Liver (tissue), 10 donors: ENCODE measurements at places on chromosomes 6 and 20.

DNA sequence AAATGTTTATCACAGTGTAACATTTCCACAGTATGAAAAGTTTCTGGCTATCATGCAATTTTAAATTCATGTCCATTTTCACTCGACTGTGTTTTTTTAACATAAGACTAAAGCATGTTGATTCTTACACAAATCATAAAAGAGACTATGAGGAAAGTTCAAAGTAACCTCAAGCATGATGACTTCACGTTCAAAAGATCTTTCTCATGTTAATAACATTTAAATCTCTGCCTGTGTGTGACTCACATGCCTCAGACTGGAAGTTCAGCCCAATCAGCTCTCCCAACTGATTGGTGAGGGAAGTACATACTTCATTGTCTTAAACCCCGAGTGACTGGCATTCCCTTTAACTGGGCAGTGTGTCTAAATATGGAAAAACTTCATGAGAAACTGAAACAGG is 37.4 kb downstream of the ATXN1 start:
- H3K4me1 ChIP-seq = peaks cover 22% of the 10 kb centered on the region
- no peaks in the 10 kb centered on the region for H3K27me3 ChIP-seq
- H3K27ac ChIP-seq = no peak overlapping the region
- no peaks in the 10 kb centered on the region for H3K36me3 ChIP-seq
- no peak for DNase-seq
- H3K4me3 ChIP-seq = no peak overlapping the region

DNA sequence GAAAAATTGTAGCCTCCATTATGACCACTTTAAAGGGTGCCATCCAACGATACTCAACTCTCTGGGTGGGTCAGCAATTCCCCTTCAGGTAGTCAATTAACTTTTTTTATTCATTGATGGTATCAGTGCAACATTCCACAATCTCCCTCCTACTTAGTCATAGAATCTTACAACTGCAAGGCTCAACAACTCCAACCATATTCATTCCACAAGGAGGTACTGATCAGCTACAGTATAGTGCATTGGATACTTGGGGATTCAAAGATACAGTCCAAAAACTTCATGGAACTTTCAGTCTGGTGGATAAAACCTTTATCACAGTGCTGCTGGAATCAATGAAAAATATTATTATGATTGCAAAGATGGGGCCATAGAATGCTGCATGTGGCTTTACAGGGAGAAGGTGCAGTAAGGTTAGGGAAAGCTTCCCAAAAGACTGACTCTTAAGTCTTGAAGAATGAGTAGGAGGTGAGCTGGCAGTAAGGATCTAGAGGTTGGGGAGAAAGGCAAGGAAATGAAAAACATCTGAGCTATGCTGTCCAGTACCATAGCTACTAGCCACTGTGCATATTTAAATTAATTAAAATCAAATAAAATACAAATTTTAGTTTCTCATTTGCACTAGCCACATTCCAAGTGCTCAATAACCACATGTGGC is 314.7 kb upstream of the PRDM1 start:
- H3K4me1 ChIP-seq = no peaks in the 10 kb centered on the region

- no peaks in the 10 kb centered on the region for H3K27me3 ChIP-seq
- DNase-seq = no peak
- no peaks in the 10 kb centered on the region for H3K36me3 ChIP-seq
- no peaks in the 10 kb centered on the region for H3K4me1 ChIP-seq
- H3K4me3 ChIP-seq = no peak overlapping the region
Observed at GRCh38 chr6:38345586-38345985, 294.1 kb downstream of the BTBD9 start.

GRCh38 chr6:3019065-3019464 is 19.4 kb downstream of the NQO2 start:
- no peak for DNase-seq
- no peaks in the 10 kb centered on the region for H3K27me3 ChIP-seq
- no peak overlapping the region for H3K4me3 ChIP-seq
- H3K27ac ChIP-seq = no peak overlapping the region
- H3K36me3 ChIP-seq = peaks cover 29% of the 10 kb centered on the region

- H3K4me3 ChIP-seq = no peak overlapping the region
- H3K27ac ChIP-seq = no peak overlapping the region
- no peaks in the 10 kb centered on the region for H3K4me1 ChIP-seq
- no peaks in the 10 kb centered on the region for H3K36me3 ChIP-seq
- no peaks in the 10 kb centered on the region for H3K27me3 ChIP-seq
- no peak for DNase-seq
Observed at GRCh38 chr6:161498359-161498758, 224.5 kb upstream of the AGPAT4 start.

DNA sequence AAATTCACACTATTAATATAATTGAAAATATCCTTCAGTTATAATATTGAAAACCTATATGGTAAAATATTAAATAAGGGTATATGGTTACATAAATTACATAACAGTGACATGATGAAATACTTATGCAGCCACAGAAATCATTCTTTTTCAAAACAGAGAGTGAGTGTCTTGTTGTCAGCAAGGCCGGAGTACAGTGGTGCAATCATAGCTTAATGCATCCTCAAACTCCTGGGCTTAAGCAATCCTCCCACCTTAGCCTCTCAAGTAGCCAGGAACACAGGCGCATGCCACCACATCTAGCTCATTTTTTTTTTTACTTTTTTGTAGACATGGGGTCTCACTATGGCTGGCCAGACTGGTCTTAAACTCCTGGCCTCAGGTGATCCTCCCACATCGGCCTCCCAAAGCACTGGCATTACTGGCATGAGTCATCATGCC is 40.4 kb downstream of the FAM8A1 start:
- no peak for DNase-seq
- no peak overlapping the region for H3K27ac ChIP-seq
- peaks cover 7% of the 10 kb centered on the region for H3K36me3 ChIP-seq
- no peaks in the 10 kb centered on the region for H3K27me3 ChIP-seq
- no peaks in the 10 kb centered on the region for H3K4me1 ChIP-seq
- no peak overlapping the region for H3K4me3 ChIP-seq

DNA sequence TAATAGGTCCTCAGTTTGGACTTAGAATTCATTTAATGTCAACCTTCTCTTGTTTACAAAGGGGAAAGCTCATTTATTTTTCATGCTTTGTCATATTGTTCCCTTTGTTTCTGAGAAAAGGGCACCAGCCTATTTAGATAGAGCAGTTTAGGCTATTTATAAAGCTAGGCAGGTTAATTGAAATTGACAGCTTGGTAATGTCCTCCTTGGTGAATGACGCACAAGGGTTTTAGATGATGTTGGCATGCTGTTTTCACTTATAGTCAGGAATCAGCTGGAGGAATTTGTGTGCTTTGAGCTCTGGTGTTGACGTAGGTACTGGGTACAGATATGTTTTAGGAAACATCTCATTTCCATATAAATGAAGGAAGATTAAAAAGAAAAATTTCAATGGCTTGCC is 45.2 kb downstream of the BCKDHB start:
- DNase-seq = no peak
- H3K4me3 ChIP-seq = no peak overlapping the region
- H3K27me3 ChIP-seq = no peaks in the 10 kb centered on the region
- H3K27ac ChIP-seq = no peak overlapping the region

DNA sequence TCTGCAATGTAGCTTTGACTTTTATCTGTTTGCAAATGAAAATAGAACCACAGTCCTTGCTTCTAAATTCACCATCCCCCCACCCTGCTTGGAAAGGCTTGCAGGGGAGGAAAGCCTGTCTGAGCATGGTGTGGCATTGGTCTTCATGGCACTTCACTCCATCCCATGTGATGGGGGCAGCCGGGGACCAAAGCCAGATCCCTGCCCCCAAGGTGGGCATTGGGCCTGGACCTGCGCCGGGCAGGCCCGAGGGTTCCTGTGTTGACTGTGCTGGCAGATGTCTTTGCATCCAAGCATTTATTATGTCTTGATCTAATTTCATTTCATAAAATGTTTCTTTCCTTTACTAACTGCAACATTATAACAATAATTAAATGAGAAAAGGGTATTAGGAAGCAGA is 120.0 kb downstream of the SYNDIG1 start:
- no peak overlapping the region for H3K4me3 ChIP-seq
- H3K36me3 ChIP-seq = no peaks in the 10 kb centered on the region
- H3K27ac ChIP-seq = no peak overlapping the region
- no peak for DNase-seq
- H3K4me1 ChIP-seq = no peaks in the 10 kb centered on the region

GRCh38 chr20:24971376-24972101 is 21.0 kb downstream of the APMAP start:
- H3K27me3 ChIP-seq = no peaks in the 10 kb centered on the region
- no peak overlapping the region for H3K27ac ChIP-seq
- peaks cover 21% of the 10 kb centered on the region for H3K36me3 ChIP-seq
- no peak overlapping the region for H3K4me3 ChIP-seq

DNA sequence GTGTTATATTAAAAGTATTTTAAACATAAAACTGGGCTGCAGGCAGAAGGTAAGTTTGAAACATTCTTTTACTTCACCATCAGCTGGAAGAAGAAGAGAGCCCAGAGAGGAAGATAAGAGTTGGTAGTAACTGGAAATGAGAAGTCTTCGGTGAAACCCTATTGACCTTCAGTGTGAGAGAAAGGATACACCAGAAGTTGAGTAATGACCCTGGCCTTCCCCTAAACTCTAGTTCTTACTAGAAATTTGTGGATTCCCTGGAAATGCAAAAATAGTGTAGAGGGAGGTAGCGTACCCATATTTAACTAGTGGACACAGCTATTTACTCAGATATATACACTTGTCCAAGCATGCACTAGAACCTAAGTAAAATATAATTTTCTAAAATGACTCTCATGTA is 8.0 kb upstream of the EPM2A start:
- DNase-seq = no peak
- no peak overlapping the region for H3K4me3 ChIP-seq
- no peaks in the 10 kb centered on the region for H3K36me3 ChIP-seq

- H3K4me3 ChIP-seq = no peak overlapping the region
- H3K36me3 ChIP-seq = peaks cover 6% of the 10 kb centered on the region
- no peak for DNase-seq
- H3K4me1 ChIP-seq = peaks cover 9% of the 10 kb centered on the region
Observed at GRCh38 chr6:127290391-127291265, 24.0 kb downstream of the RNF146 start.

DNA sequence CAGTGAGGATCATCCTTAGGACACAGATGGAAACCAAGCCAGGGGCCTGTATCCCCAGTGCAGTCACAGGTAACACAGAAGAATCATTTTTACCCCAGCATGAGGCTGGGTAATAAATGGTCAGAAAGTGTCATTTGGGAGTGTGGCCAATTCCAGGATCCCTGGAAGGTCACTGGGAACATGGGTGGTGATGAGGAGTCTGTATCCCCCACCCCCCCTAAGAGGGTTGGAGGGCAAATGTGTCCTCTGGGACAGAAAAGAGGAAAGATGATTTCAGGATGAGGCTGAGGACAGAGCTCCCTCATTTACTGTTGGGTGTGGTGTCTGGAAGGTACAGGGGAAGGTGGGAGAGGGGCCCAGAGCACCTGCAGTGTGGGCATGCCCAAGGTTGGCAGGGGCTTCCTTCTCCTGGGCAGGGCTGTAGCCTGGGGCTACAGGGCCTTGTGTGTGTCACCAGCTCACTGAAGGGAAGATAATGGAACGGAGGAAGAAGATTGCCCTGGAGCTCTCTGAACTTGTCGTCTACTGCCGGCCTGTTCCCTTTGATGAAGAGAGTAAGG is 34.5 kb downstream of the PLCG1 start:
- H3K36me3 ChIP-seq = peaks cover 8% of the 10 kb centered on the region
- DNase-seq = no peak
- H3K4me1 ChIP-seq = no peaks in the 10 kb centered on the region
- no peak overlapping the region for H3K4me3 ChIP-seq
- H3K27me3 ChIP-seq = no peaks in the 10 kb centered on the region

DNA sequence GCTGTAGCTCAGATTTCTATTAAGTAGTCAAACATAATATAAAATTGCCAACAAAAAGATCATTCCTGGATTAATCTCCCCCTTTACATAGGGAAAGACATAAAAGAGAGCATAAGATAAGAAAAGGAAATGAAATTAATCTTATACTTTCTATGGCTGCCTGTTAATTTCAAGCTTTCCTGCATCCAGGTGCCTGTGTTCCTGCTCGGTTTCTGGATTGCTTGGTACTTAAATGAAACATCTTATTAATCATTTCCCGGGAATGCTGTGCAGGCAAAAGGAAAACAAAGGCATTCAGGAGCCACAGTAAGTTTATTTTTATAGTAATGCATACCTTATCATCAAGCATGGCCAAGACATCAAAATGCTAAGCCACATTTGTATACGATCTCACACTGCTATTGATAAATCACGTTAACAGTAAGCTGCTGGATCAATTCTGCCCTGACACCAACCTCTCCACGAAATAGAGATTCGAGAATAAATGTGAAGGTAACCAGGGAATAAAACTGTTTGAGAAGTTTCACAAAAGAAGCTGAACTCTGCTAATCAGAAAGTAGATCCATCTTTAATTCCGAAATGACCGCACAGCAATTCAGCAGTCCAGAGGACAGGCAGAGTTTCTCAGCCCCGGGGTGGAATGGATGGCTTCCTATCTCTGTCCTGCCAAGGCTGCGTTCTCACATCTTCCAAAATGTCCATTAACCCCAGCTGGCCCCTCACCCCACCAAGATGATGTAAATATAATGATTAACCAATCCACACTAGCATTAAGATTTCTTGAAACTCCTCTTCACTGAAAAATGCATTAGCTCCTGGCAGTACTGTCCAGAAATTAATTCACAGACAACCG is 32.6 kb upstream of the APCDD1L start:
- no peaks in the 10 kb centered on the region for H3K4me1 ChIP-seq
- DNase-seq = no peak
- H3K27ac ChIP-seq = no peak overlapping the region
- no peaks in the 10 kb centered on the region for H3K27me3 ChIP-seq
- no peaks in the 10 kb centered on the region for H3K36me3 ChIP-seq
- no peak overlapping the region for H3K4me3 ChIP-seq

DNA sequence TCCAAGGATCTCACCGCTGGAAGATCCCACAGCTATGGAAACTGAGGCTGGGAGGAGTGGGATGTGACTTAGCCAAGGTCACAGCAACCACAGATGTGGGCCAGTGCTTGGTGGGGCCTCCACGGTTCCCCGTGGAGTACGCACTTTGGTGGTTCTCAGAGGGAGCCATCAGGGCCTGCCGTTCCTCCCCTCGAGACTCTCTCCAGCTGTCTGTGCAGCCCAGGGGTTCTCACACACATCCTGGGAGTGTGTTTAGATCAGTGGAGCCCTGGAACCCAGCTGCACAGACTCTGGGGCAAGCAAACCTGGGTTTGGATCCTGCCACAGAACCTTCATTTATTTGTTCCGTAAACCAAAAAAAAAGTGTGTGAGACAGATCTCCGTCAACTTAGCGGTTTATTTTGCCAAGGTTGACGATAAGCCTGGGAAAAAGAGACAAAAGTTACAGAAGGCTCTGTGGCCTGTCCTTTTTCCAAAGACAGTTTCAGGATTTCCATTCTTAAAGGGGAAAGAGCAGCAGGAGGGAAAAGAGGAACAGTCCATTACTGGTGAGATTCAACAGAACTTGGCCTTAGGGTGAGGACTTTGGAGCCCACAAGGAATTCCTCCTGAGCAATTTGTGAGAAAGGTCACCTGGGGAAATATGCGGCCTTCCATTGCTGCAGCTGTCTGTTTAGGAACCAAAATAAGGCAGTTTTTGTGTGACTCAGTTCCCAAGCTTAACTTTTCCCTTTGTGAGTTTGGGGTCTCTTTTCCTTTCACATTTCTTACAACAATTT is 13.6 kb upstream of the MYMX start:
- no peak for DNase-seq
- peaks cover 1% of the 10 kb centered on the region for H3K4me1 ChIP-seq
- H3K4me3 ChIP-seq = no peak overlapping the region
- no peaks in the 10 kb centered on the region for H3K27me3 ChIP-seq
- H3K36me3 ChIP-seq = no peaks in the 10 kb centered on the region

GRCh38 chr6:12369781-12370262 is 79.7 kb downstream of the EDN1 start:
- no peak overlapping the region for H3K4me3 ChIP-seq
- H3K27me3 ChIP-seq = no peaks in the 10 kb centered on the region
- H3K4me1 ChIP-seq = peaks cover 20% of the 10 kb centered on the region
- no peaks in the 10 kb centered on the region for H3K36me3 ChIP-seq
- no peak overlapping the region for H3K27ac ChIP-seq
- DNase-seq = no peak
